ENCODE measurements at places on chromosomes 4 and X.

DNA sequence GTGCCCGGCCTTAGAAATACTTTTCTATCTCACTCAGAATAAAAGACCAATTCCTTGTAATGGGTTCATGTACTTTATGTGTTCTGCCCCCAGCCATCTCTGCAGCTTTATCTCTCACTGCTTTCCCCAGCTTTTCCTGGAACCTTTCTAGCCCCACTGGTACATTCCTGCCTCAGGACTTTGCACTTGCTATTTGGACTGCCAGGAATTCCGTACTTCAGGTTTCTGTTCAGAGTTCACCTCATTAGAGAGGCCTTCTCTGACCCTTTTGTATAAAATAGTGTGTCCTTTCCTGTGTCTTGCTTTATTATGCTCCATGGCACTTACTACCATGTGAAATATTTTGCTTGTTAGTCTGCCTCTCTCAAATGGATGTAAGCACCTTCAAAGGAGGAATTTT is 112.5 kb downstream of the PDLIM5 start:
- DNase-seq = no peak

GRCh38 chr4:138438608-138439007 is 196.5 kb upstream of the SLC7A11 start:
- DNase-seq = no peak

DNA sequence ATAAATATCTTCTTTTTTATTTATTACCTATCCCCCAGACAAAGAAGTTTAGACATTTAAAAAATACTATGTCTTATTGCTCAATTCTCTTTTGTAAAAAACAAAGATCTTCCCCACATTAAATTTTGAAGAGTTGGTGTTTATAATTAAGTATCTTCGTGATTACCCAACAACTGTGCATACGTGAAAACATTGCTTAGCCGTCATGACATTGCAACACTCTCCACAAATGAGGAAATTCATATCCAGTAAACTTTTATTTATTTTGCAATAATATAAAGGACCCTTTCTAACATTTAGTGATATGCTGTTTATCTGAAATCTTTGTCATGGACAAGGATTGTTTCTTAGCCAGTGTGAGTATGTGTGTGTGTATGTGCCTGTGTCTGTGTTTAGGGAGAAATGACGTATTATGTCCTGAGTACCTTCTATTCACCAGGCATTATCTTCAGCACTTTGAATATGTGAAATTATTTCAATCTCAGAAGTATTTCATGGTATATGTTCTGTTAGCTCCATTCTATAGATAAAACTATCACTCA is 26.1 kb upstream of the EREG start:
- DNase-seq = peak; percentile 89

DNA sequence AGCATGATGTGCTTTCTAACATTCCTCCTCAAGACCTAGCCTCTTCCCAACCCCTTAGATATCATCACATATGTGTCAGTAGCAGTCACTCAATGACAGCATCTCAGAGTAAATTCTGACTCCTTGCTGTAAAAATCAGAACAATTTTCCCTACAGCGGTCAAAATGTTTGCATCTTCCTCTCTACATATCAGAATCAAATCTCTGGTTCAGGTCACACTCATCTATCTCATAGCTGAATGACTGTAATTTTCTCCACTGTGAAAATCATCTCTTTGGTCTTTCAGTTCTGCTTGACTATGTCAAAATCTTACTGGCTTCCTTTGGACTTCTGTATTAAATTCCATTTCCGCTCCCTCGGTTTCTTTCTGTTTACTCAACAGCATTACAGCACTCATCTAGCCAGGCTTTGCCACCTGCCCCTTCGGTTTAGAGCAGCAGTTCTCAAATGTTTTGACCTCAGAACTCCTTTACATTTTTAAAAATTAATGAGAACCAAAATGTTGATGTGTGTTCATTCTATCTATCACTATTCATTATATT is 57.3 kb downstream of the AGA start:
- no peak for DNase-seq

DNA sequence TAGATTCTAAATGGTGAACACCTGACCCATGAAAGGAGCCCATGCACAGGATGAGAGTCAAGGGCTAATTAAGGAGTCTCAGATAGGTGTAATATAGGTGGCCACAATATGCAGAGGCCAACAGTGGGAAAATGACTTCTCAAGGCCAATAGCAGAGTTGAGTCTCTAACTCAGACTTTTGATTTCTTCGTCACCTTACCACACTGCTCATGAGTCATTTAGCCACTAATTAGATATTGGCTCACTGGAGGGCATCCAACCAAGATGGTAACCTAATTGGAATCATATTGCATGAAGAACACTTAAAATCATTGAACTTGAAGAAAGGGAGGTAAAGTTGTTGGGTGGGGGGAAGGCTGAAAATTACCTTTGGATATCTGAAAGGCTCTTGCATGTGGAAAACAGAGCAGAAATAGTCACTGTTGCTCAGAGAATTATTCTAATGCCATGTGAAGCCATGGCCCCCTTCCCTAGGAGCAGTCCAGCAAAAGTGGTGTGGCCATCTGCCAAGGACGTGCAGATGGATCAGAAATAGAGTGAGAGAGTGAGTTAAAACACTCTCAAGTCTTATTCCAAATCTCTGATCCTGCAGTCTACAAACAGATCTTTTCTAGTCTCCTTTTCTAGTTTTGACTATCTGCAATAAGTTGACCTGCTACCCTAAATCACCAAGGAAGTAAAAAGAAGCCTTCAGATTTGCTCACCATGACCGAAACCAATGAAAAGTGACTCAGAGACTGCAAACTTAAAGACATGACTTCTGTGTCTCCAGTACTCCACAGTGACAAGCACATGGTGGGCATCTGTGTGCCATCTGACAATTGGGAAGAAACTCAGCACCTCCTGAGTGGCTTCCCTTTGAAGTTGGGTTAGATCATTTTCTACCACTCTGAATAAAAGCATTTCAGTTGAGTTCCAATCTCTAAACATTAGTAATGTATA is 93.9 kb upstream of the C1QTNF7 start:
- no peak for DNase-seq

GRCh38 chrX:139113708-139114107 is 402.2 kb upstream of the FGF13 start:
- DNase-seq = peak; percentile 76

GRCh38 chrX:2717312-2717711 is 26.2 kb downstream of the CD99 start:
- DNase-seq = no peak

GRCh38 chr4:76232681-76233080 is 18.8 kb upstream of the FAM47E start:
- DNase-seq = no peak

DNA sequence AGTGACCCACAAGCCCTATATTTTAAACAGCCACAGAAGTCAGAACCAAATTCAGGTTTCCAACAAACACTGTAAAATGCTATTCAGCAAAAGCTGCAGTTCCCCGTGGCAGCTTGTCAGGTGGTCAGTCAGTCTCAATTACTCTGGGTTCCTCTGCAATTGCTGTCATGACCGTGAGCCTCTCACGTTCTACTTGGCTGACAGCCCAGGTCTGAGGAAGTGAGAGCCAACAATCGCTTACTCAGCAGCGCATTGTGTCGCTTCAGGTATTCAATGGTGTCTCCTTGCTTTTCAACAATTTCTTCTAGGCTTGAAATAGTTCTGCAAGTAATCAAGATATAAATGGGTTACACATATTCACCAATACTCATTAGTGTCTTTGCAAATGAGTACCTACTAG is 25.8 kb downstream of the TRIM75 start:
- peak; percentile 7 for DNase-seq

GRCh38 chrX:112968351-112969133 is 127.9 kb upstream of the AMOT start:
- no peak for DNase-seq

DNA sequence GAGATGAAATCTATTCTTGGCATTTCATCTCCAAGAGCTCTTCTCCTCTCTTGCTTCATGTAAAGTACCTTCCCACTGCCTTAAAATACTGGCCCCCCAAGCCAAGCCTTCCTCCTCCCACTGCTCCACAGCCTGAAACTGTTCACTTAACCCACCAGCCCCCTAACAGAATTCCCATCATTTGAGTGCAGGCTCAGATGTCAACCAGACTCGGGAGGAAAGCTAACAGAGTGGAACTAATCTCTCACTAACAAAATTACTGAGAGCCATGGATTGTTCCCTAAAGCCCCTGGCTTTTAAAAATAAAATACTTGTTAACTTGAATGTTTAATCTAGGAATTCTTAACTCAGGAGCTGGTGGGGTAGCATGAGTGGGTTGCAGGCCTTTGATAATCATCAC is 7.1 kb upstream of the DCUN1D4 start:
- no peak for DNase-seq

GRCh38 chr4:147285751-147286150 is 195.1 kb upstream of the EDNRA start:
- DNase-seq = no peak

- DNase-seq = no peak
These were observed 1.3 kb upstream of the BCORL1 start for GRCh38 chrX:129981200-129981553.

GRCh38 chr4:54228961-54229501 is at the start of gene PDGFRA:
Gene PDGFRA, plus strand, starts transcription at chr4:54229293. Its CDS starts 29,476 bp downstream, at chr4:54258769.
- DNase-seq = no peak

DNA sequence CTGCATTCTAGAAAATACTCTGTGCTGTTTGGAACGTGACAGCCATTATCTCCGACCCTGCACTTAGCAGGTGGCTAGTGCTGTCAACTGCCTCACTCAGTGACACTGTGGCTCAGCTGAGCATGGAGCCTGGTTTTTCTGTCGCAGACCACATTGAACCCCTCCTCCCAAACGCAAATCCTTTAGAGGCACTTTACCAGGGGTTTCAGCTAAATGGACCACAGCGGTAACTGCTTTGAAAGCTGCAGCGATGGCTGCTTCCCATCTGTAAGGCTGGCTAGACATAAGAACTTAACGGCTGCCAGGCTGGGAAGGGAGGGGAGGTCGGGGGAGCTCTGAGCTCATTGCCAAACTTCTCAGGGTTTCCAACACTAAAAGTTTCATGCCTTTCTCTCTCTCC is 8.1 kb downstream of the SLC34A2 start:
- DNase-seq = no peak

- no peak for DNase-seq
These were observed 24.3 kb upstream of the UXT start for GRCh38 chrX:47683184-47683828.

GRCh38 chr4:59044286-59044900 is 1934.2 kb upstream of the IGFBP7 start:
- no peak for DNase-seq

DNA sequence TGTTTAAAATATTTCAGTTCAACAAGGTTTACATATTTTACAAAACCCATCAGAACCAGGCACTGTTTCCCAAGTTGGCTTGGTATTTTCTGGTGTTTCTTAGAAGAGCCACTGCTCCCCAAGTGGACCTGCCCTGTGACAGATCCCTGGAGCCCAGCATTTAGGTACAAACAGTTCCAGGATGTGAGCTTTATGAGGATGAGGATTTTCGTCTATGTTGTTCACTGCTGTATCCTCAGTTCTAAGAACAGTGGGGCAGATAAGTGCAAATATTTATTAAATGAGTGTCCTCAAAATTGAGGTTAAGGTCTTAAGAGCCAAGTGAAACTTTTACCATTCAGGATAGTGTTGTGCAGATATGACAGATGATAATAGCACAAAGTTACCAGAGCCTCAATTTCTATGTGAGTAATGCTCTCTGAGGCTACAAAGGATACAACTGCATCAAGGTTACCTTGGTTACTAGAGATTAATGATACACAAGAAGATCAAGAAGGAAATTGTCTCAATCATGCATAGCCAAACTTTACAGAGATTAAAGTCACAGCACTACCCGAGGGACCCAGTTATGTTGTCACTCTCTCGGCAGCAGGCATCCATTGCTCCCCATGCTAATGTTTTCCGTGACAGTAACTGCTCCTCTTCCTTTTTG is 37.5 kb downstream of the ANXA3 start:
- DNase-seq = no peak

GRCh38 chrX:130094696-130095095 is 15.6 kb downstream of the ELF4 start:
- no peak for DNase-seq

All from suppressor macrophage (primary cell).